ENCODE measurements at places on chromosomes 5 and 9. TPM values are rescaled to one million over a fixed set of nuclear protein-coding genes. Genes with fewer than 3 reads are reported as not detected.

Gene PCDHB9
- 7.5 TPM for total RNA-seq

GRCh38 chr5:128559300-128560297 is 21.6 kb upstream of the FBN2 start:
- no peaks in the 10 kb centered on the region for H3K36me3 ChIP-seq
- no peaks in the 10 kb centered on the region for H3K4me1 ChIP-seq
- no peak overlapping the region for H3K27ac ChIP-seq
- no peak overlapping the region for H3K4me3 ChIP-seq
- DNase-seq = no peak
- H3K27me3 ChIP-seq = no peaks in the 10 kb centered on the region

Gene DIPK1B
- 37.9 TPM for total RNA-seq

Gene FBLL1
- not detected for total RNA-seq

Gene UBE2R2
- 27.3 TPM for total RNA-seq

Gene RELL2
- 6.1 TPM for total RNA-seq

Gene SAXO1
- total RNA-seq = not detected

- DNase-seq = no peak
- no peaks in the 10 kb centered on the region for H3K36me3 ChIP-seq
Observed at GRCh38 chr5:83947763-83948162, 227.1 kb upstream of the HAPLN1 start.

DNA sequence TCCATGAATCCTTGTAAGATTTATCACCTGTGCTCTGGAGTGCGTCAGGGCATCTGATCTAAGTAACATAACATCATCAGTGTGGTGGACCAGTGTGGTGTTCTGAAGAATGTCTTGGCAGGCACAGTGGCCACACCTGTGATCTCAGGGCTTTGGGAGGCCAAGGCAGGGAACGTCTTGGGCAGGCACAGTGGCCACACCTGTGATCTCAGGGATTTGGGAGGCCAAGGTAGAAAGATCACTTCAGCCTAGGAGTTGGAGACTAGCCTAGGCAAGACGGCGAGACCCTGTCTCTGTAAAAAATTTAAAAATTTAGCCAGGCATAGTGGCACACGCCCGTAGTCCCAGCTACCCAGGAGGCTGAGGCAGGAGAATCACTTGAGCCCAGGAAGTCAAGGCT is 185.5 kb downstream of the CACNA1B start:
- H3K4me1 ChIP-seq = no peaks in the 10 kb centered on the region
- no peak overlapping the region for H3K4me3 ChIP-seq
- no peaks in the 10 kb centered on the region for H3K27me3 ChIP-seq
- no peak overlapping the region for H3K27ac ChIP-seq

GRCh38 chr5:109691996-109692395 is 2.3 kb downstream of the MAN2A1 start:
- peaks cover 40% of the 10 kb centered on the region for H3K4me1 ChIP-seq
- H3K4me3 ChIP-seq = peak overlapping the region; percentile 86
- no peaks in the 10 kb centered on the region for H3K36me3 ChIP-seq
- no peak overlapping the region for H3K27ac ChIP-seq

Gene LEAP2
- 3.1 TPM for total RNA-seq

Gene NDUFS6
- 28.2 TPM for total RNA-seq

DNA sequence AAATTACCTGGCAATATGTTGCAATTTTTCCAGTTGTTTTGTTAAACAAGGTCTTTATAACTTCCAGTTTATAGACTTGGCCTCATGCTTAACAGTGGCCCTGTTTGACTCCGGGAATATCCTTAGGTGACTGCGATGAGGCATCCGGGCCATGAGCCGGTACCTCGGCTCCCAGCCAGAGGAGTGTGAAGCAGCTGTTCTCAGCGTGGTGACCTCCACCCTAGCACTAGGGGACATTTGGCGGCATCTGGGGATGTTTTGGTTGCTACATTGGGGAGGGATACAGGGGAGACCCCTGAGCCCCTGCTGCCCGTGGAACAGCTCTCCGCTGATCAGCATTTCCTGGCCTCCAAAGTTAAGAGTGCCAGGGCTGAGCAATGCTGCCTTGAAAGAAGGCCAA is 533.4 kb downstream of the IRX1 start:
- no peak for DNase-seq
- H3K4me3 ChIP-seq = no peak overlapping the region
- H3K4me1 ChIP-seq = no peaks in the 10 kb centered on the region
- H3K36me3 ChIP-seq = no peaks in the 10 kb centered on the region

DNA sequence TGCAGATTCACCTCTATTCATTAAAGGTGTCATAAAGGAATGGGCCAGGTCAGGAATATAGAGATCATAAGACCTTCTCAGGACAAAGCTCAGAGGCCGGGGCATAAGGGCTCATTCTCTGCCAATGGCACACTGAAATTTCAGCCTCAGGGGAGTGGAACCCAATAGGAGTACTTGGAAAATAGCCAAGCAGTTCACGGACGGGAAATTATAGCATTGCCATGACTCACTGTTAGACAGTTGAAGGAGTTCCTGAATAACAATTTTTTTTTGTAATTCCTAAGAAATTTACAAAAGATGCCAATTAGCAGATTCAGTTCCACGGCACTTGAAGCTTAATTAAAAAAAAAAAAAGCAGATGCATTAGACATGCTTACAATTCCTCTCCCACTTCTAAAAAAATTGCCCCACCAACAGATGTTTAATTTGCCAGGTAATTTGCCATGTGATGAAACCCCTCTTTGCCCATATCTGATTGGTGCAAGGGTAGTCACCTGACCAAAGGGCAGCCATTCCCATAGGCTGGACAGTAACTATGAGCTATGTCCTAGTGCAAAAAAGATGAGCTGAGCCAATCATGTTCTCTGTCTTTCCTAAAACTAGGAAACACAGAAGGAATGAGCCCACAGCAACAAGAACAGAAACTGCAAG is 58.6 kb downstream of the PTCD2 start:
- no peaks in the 10 kb centered on the region for H3K36me3 ChIP-seq
- no peaks in the 10 kb centered on the region for H3K4me1 ChIP-seq
- no peak overlapping the region for H3K4me3 ChIP-seq
- DNase-seq = peak; percentile 65
- no peak overlapping the region for H3K27ac ChIP-seq
- H3K27me3 ChIP-seq = no peaks in the 10 kb centered on the region

DNA sequence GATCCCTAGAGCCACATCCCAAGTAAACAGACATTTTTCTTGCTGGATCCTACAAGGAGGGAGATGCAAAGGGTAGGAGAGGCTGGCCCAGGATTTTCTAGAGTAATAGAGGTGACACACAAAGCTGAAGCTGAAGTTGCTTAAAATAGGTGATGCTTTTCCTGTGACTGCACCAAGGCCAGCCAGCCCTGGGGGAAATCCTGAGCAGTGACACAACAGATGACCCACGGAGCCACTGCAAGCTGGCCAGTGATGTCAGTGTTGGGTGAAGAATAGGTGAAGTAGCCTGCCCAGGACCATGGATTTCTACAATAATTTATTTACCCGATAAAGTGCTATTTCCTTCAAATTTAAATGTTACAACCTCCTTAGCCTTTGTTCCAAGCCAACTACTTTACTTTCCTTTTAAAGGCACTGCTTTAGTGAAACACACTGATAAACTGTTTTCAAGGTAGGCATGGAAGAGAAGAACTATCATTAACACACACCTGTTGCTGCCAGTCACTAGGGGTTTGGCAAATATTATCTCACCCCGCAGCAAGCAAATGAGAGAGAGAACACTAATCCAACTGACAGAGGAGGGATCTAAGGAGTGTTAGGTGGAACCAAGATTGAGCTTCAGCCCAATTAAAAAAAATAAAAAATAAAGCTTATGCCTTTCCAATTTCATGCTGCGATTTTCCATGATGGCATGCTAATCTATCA is 123.5 kb downstream of the CTNND2 start:
- no peaks in the 10 kb centered on the region for H3K4me1 ChIP-seq
- H3K27ac ChIP-seq = no peak overlapping the region
- no peaks in the 10 kb centered on the region for H3K27me3 ChIP-seq
- no peak overlapping the region for H3K4me3 ChIP-seq

- H3K4me3 ChIP-seq = no peak overlapping the region
- no peaks in the 10 kb centered on the region for H3K4me1 ChIP-seq
- no peak overlapping the region for H3K27ac ChIP-seq
Observed at GRCh38 chr9:73116031-73116430, 35.6 kb upstream of the ANXA1 start.

DNA sequence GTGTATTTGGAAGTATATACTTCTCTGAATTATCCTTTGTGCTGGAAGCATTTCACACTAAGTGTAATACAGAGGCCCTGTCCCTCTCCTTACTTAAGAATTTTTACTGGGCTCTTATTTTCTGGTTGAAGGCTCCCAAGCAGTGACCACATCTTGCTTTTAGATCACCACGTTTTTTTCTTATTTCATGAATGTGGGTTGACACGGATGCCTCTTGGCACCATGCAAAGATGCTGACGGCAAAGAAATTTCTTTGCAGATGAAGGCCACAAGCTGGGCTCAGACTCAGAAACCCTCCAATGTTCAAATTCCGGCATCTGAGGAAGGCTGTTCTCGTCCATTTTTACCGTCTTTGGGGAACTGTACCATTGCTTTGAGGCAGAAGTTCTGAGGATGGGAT is 168.5 kb downstream of the HMHB1 start:
- no peak overlapping the region for H3K4me3 ChIP-seq
- no peaks in the 10 kb centered on the region for H3K36me3 ChIP-seq
- no peaks in the 10 kb centered on the region for H3K4me1 ChIP-seq
- H3K27me3 ChIP-seq = no peaks in the 10 kb centered on the region
- no peak overlapping the region for H3K27ac ChIP-seq
- DNase-seq = no peak

- no peak for DNase-seq
- H3K27me3 ChIP-seq = no peaks in the 10 kb centered on the region
- peaks cover 26% of the 10 kb centered on the region for H3K4me1 ChIP-seq
Observed at GRCh38 chr5:151454166-151454565, 6.8 kb downstream of the SLC36A1 start.

Gene HEMGN
- total RNA-seq = not detected

DNA sequence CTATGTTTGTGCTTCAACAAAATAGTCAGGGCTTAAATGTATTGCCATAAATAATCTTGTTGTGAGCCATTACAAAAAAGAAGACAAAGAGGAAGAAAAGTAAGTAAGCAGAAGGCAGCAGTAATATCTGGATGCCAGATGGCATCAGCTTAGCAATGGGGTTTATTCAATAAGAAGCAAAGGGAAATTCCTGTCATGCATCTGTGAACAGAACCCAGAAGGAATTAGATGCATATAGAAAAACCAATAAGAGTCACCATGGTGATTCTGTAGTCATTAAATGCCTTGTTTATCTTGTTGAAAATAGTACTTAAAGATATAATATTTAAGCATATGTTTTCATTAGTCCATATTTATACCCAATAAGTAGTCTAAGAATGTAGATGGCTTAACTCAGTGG is 216.0 kb downstream of the ADAMTSL1 start:
- no peaks in the 10 kb centered on the region for H3K27me3 ChIP-seq
- DNase-seq = no peak
- no peak overlapping the region for H3K4me3 ChIP-seq

- H3K4me3 ChIP-seq = no peak overlapping the region
- H3K27ac ChIP-seq = no peak overlapping the region
- H3K4me1 ChIP-seq = no peaks in the 10 kb centered on the region
- no peak for DNase-seq
- H3K36me3 ChIP-seq = no peaks in the 10 kb centered on the region
Observed at GRCh38 chr9:12838546-12838945, 63.7 kb downstream of the LURAP1L start.

DNA sequence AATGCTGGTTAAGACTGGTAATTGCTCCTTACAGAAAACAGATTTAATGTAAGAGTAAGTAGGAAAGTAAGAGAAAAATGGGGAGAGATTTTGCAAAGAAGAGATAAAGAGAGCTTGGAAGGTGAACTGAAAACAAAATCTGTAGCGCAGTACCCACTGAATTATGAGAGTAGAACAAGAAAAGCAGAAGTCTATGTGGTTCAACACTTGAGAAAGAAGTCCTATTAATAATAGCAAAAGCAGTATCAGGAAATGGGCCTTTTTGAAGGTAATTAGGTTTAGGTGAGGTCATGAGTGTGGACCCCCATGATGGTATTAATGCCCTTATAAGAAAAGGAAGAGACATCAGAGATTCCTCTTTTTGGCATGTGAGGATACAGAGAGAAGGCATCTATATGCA is 460.6 kb downstream of the CETN3 start:
- H3K27me3 ChIP-seq = no peaks in the 10 kb centered on the region
- no peak overlapping the region for H3K4me3 ChIP-seq
- H3K4me1 ChIP-seq = no peaks in the 10 kb centered on the region
- no peak for DNase-seq
- no peaks in the 10 kb centered on the region for H3K36me3 ChIP-seq

- H3K27me3 ChIP-seq = no peaks in the 10 kb centered on the region
- H3K36me3 ChIP-seq = peaks cover 87% of the 10 kb centered on the region
- no peak overlapping the region for H3K4me3 ChIP-seq
- peaks cover 11% of the 10 kb centered on the region for H3K4me1 ChIP-seq
Observed at GRCh38 chr5:32261198-32261597, 51.5 kb downstream of the MTMR12 start.

Gene KIF27
- 9.8 TPM for total RNA-seq

Gene ZBTB6
- total RNA-seq = 12.3 TPM

DNA sequence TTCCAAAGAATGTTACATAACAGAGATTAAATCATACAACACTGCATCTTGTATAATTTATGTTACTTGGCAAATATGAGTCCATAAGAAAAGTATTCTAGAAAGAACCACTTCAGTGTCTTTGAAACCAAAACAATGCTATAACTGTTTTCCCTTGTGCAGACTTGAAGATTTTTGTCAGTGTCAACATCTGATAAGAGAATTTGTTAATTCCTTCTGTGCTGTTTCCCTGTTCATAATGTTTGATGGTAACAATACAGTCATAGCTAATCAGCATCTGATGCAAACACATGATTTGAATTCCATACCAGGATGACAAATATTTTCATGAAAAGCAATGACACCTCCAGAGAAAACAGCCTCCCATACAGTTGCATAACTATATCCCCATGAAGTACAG is 306.8 kb downstream of the SEMA5A start:
- H3K4me1 ChIP-seq = no peaks in the 10 kb centered on the region
- DNase-seq = no peak
- no peaks in the 10 kb centered on the region for H3K36me3 ChIP-seq
- no peak overlapping the region for H3K27ac ChIP-seq

DNA sequence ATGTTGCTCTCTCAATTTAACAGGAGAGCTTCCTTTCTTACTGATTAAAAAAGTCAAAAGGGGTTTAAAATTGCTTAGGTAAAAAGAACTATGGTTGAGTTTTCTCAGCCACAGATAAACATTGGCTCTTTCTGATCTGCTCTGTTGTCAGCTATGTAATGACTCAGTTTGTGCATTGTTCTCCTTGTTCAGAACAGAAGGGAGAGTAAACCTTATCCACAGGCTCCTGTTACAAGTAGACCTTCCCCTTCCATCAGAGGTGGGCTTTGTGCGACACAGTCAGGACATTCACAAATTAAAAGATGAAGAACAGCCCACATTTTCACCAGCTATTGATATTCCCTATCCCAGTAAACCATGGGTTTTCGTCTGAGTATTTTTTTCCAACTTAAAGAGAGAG is 236.3 kb upstream of the SEMA6A start:
- H3K36me3 ChIP-seq = no peaks in the 10 kb centered on the region
- no peak overlapping the region for H3K4me3 ChIP-seq
- no peak for DNase-seq
- H3K4me1 ChIP-seq = no peaks in the 10 kb centered on the region
- H3K27me3 ChIP-seq = no peaks in the 10 kb centered on the region
- H3K27ac ChIP-seq = no peak overlapping the region

Data from tibial nerve (tissue), 4 donors.